ENCODE measurements at places on chromosomes 7 and 10.

DNA sequence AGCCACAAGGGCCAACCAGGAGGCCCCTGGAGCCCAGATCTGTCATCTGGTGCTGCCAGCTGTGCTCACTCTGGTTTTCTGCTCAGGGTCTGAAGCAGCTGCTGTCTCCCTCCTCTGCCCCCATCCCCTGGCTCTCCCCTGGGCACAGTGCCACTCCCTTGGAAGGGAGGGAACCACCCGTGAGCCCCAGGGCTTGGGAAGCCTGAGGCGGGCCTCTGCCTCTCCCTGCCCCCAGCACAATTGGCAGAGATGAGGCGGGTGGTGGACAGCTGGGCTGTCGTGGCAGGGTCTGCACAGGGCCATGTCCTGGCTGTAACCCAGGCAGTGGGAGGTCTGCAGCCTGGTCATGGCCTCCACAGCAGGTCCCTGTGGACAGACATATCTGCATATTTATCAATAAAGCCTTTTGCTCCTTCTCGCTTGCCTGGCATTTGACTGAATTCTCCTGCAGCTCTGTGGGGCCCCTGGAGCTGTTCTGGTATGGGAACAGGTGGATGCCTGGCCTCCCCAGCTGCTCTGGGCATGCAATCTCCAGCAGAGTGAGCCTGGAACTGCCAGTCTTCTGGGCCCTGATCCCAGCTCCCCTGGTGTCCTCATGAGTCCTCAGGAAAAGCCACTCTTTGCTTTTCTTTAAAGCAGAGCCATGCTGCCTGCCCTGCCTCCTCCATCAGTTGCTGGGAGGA is 1.6 kb upstream of the ANKRD2 start:
- DNase-seq = no peak

DNA sequence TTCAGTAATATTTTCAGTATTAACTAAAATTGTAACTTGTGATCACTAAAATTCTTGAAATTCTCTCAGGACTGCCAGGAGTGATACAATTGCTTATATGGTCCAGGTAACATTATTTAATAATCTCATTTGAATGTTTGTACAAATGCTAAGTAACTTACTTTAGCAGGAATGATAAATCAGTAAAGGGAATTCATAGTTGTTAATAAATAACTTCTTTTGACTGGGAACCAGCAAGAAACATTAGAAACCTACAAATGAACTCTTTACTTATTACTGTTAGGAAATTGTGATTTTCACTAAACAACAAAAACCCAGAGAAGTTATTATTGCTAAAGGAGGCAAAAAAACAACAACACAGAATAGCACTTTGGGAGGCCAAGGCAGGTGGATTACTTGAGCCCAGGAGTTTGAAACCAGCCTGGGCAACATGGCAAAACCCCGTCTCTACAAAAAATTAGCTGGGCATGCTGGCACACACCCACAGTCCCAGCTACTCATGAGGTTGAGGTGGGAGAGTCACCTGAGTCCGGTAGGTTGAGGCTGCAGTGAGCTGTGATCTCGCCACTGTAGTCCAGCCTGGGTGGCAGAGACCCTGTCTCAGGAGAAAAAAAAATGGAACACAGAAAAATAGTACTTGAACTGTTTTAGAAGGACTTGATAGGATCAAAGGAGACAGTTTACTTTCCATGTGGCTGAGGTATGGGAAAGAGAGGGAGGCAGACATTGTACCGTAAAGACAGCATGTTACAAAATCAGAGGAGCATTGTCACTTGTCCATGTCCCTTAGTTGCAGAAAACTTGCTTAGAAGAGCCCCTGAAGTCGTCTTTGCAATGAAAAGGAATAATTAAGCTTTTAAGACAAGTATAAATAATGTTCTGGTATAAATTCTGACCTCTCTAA is 53.1 kb downstream of the SHOC2 start:
- DNase-seq = no peak

DNA sequence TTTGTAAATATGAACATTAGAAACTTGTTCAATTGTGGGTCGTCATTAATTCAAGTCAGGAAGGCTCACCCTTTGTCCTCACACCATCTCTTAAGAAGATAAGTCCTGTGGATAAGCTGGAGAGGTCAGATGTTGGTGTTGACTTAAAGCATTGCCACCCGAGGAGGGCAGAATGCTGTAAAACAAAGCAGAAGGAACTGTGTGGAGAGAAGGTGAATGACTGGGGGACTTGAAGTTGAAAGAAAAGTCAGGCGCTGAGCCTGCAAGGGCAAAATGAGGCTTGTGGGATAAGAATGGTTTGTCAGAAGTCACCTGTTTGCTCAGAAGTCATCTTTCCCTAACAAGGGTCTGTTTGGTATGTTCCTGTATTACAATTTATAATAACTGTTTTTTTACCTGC is 9.1 kb downstream of the RPA3 start:
- no peak for DNase-seq

- DNase-seq = no peak
Measured at GRCh38 chr10:12631787-12632562, 282.6 kb downstream of the CAMK1D start.

Measured in stimulated activated CD4-positive, alpha-beta T cell treated with anti-CD3 and anti-CD28 coated beads, Interleukin-15, amount 100 ng/mL, for 1 hour (primary cell).